ENCODE measurements at places on chromosomes 5 and 9. TPM values are rescaled to one million over a fixed set of nuclear protein-coding genes. Genes with fewer than 3 reads are reported as not detected.

The ARID3C gene
- 0.22 TPM for total RNA-seq

The FAM221B gene
- total RNA-seq = not detected

The RHOBTB3 gene
- 0.48 TPM for total RNA-seq

The PCDHB2 gene
- total RNA-seq = not detected

The CDKN2B-AS1 gene
- total RNA-seq = 0.58 TPM

The CMYA5 gene
- total RNA-seq = not detected

The IL9 gene
- 13.0 TPM for total RNA-seq

The TAF11L4 gene
- not detected for total RNA-seq

The TMEM215 gene
- not detected for total RNA-seq

The C5orf47 gene
- not detected for total RNA-seq

The FBP2 gene
- not detected for total RNA-seq

The CCDC183 gene
- total RNA-seq = 0.73 TPM

The PCDHGA4 gene
- total RNA-seq = 0.16 TPM

The NTRK2 gene
- 0.38 TPM for total RNA-seq

DNA sequence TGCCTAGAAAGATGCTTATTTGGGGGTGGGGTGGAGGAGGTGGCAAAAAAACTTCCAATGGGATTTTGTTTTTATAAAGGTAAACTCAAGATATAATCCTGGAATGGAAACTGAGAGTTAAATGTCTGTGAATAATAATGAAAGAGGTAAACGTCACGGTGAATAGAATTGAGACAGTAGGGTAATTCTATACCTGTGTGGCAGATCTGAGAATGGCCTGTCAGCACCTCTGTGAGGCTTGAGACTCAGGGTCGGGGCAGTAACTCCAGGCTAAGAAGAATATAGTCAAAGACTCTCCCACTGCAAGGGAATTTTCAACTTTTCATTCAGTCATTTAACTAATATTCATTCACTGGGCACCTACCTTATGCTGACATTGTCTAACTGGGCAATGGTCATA, 581.2 kb upstream of the ZNF608 start:
- H3K27me3 ChIP-seq = no peaks in the 10 kb centered on the region
- no peak for DNase-seq
- no peaks in the 10 kb centered on the region for H3K4me1 ChIP-seq
- H3K36me3 ChIP-seq = no peaks in the 10 kb centered on the region
- H3K4me3 ChIP-seq = no peak overlapping the region
- H3K27ac ChIP-seq = no peak overlapping the region

GRCh38 chr9:97311798-97312500, 4.5 kb downstream of the CCDC180 start:
- DNase-seq = no peak
- no peak overlapping the region for H3K4me3 ChIP-seq
- no peaks in the 10 kb centered on the region for H3K27me3 ChIP-seq
- H3K27ac ChIP-seq = no peak overlapping the region
- H3K4me1 ChIP-seq = no peaks in the 10 kb centered on the region

- no peaks in the 10 kb centered on the region for H3K27me3 ChIP-seq
- no peaks in the 10 kb centered on the region for H3K4me1 ChIP-seq
- H3K27ac ChIP-seq = no peak overlapping the region
- H3K36me3 ChIP-seq = no peaks in the 10 kb centered on the region
- no peak for DNase-seq
These were observed 105.2 kb downstream of the SGCD start for GRCh38 chr5:156431956-156432829.

GRCh38 chr5:172530878-172531703, 76.8 kb upstream of the SH3PXD2B start:
- H3K27ac ChIP-seq = no peak overlapping the region
- H3K4me1 ChIP-seq = no peaks in the 10 kb centered on the region
- H3K27me3 ChIP-seq = no peaks in the 10 kb centered on the region
- H3K4me3 ChIP-seq = no peak overlapping the region
- H3K36me3 ChIP-seq = no peaks in the 10 kb centered on the region
- no peak for DNase-seq

- H3K4me3 ChIP-seq = no peak overlapping the region
- DNase-seq = no peak
- no peaks in the 10 kb centered on the region for H3K4me1 ChIP-seq
- H3K36me3 ChIP-seq = no peaks in the 10 kb centered on the region
These were observed 26.0 kb upstream of the GNA14 start for GRCh38 chr9:77673941-77674791.

- H3K27me3 ChIP-seq = no peaks in the 10 kb centered on the region
- H3K27ac ChIP-seq = no peak overlapping the region
- no peaks in the 10 kb centered on the region for H3K4me1 ChIP-seq
- DNase-seq = no peak
These were observed 311.7 kb upstream of the ZNF608 start for GRCh38 chr5:125057912-125058826.

DNA sequence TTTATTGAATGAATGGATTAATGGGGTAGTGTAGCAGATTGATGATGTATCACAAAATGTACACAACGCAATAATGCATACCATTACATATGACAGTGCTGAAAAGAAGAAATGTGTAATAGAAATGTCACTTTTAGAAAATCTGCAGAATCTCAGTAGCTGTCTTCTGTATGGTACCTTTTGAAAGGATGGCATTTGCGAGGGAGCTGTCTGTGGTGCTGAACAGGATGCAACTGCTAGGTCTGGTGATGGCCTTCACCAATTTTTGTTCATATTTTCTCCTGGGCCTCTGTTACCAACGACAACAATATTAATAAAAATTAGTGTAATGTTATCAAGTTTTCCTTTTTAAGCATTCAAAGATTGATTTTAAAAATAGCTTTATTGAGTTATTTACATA, 36.2 kb upstream of the OTULIN start:
- H3K4me3 ChIP-seq = no peak overlapping the region
- no peaks in the 10 kb centered on the region for H3K4me1 ChIP-seq
- no peaks in the 10 kb centered on the region for H3K36me3 ChIP-seq

DNA sequence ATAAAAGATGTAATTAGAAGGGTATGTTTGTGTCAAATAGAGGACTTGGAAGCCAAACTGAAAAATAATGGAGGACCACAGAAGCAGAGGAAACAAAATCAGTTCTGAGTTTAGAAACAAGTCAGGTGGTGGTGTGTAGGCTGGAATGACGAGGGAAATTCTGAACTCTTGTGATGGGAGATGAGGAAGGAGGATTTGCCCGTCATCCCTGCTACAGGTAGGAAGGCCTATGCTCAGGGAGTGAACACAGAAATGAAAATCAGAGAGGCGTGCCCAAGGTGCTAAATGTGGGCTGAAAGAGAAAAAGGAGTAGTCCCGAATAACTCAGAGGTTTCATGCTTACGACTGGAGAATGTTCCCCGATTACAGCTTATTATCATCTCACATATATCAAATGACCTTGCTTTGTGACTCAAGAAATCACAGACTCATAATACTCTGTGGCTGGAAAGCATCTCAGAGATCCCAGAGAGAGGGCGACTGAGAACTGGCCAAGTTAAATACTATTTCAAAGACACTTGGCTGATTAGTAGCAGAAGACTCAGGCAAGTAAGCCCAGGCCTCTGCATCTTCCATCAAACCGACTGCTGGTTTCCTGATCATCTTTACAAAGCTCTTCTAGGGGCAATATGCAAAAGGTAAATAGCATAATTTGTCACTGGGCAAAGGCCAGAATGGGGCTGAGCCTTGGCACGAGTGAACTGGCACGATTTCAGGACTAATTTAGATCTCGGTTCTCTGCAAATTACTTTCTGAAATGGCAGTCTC, 126.0 kb downstream of the SUSD1 start:
- no peaks in the 10 kb centered on the region for H3K36me3 ChIP-seq
- H3K27ac ChIP-seq = no peak overlapping the region
- no peak for DNase-seq
- H3K27me3 ChIP-seq = no peaks in the 10 kb centered on the region
- H3K4me3 ChIP-seq = no peak overlapping the region
- H3K4me1 ChIP-seq = no peaks in the 10 kb centered on the region

GRCh38 chr9:109817146-109817845, 37.3 kb downstream of the PALM2AKAP2 start:
- H3K4me1 ChIP-seq = no peaks in the 10 kb centered on the region
- H3K4me3 ChIP-seq = no peak overlapping the region
- no peak for DNase-seq
- H3K27ac ChIP-seq = no peak overlapping the region
- no peaks in the 10 kb centered on the region for H3K36me3 ChIP-seq
- no peaks in the 10 kb centered on the region for H3K27me3 ChIP-seq

- DNase-seq = no peak
- no peak overlapping the region for H3K4me3 ChIP-seq
- no peaks in the 10 kb centered on the region for H3K27me3 ChIP-seq
- peaks cover 21% of the 10 kb centered on the region for H3K4me1 ChIP-seq
These were observed 31.3 kb downstream of the SECISBP2 start for GRCh38 chr9:89349607-89350006.

GRCh38 chr5:156329171-156329611, 2.2 kb downstream of the SGCD start:
- H3K36me3 ChIP-seq = no peaks in the 10 kb centered on the region
- no peaks in the 10 kb centered on the region for H3K4me1 ChIP-seq
- no peak overlapping the region for H3K27ac ChIP-seq
- no peak for DNase-seq

DNA sequence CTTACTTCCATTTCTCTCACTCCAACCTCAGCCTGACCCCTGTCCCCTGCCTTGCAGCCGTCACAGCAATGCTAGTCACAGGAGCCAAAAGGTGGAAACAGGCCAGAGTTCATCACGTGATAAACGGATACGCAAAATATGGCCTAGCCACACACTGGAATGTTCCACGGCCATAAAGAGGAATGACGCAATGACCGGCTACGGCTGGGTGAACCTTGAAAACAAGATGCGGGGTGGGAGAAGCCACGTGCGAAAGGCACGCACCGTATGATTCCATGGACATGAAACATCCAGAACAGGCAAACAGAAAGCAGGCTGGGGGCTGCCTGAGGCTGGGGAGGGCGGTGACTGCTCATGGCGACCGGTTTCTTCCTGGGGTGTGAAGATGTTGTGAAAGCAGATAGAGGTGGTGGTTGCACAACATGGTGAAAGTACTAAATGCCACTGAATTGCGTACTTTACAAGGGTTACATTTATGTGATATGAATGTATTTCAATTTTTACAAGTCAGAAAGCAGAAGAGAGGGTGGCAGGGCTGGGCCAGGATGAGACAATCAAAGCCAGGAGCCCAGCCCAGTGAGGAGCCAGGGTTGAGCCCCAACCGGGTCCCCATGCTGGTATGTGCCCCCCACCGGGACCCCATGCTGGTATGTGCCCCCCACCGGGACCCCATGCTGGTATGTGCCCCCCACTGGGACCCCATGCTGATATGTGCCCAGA, 117.8 kb upstream of the SARDH start:
- H3K4me1 ChIP-seq = no peaks in the 10 kb centered on the region
- no peaks in the 10 kb centered on the region for H3K27me3 ChIP-seq
- no peak overlapping the region for H3K4me3 ChIP-seq
- H3K27ac ChIP-seq = no peak overlapping the region

- no peaks in the 10 kb centered on the region for H3K36me3 ChIP-seq
- no peaks in the 10 kb centered on the region for H3K27me3 ChIP-seq
- H3K4me1 ChIP-seq = peaks cover 54% of the 10 kb centered on the region
- no peak overlapping the region for H3K4me3 ChIP-seq
These were observed 47.4 kb upstream of the KIF2A start for GRCh38 chr5:62258654-62259053.

- no peak overlapping the region for H3K4me3 ChIP-seq
- no peak overlapping the region for H3K27ac ChIP-seq
- H3K36me3 ChIP-seq = no peaks in the 10 kb centered on the region
- H3K4me1 ChIP-seq = no peaks in the 10 kb centered on the region
- DNase-seq = no peak
These were observed 247.5 kb upstream of the DAPK1 start for GRCh38 chr9:87250205-87250604.

GRCh38 chr5:40410231-40410861, 269.4 kb upstream of the PTGER4 start:
- peak overlapping the region; percentile 52 for H3K4me3 ChIP-seq
- DNase-seq = peak; percentile 68
- peaks cover 61% of the 10 kb centered on the region for H3K4me1 ChIP-seq
- no peaks in the 10 kb centered on the region for H3K36me3 ChIP-seq
- H3K27ac ChIP-seq = peak overlapping the region; percentile 95

GRCh38 chr5:45491368-45491767, 204.8 kb downstream of the HCN1 start:
- no peaks in the 10 kb centered on the region for H3K36me3 ChIP-seq
- no peak overlapping the region for H3K27ac ChIP-seq
- H3K27me3 ChIP-seq = no peaks in the 10 kb centered on the region
- no peaks in the 10 kb centered on the region for H3K4me1 ChIP-seq

GRCh38 chr9:89037346-89037745, 46.1 kb downstream of the S1PR3 start:
- H3K27ac ChIP-seq = no peak overlapping the region
- no peak overlapping the region for H3K4me3 ChIP-seq
- H3K36me3 ChIP-seq = no peaks in the 10 kb centered on the region

DNA sequence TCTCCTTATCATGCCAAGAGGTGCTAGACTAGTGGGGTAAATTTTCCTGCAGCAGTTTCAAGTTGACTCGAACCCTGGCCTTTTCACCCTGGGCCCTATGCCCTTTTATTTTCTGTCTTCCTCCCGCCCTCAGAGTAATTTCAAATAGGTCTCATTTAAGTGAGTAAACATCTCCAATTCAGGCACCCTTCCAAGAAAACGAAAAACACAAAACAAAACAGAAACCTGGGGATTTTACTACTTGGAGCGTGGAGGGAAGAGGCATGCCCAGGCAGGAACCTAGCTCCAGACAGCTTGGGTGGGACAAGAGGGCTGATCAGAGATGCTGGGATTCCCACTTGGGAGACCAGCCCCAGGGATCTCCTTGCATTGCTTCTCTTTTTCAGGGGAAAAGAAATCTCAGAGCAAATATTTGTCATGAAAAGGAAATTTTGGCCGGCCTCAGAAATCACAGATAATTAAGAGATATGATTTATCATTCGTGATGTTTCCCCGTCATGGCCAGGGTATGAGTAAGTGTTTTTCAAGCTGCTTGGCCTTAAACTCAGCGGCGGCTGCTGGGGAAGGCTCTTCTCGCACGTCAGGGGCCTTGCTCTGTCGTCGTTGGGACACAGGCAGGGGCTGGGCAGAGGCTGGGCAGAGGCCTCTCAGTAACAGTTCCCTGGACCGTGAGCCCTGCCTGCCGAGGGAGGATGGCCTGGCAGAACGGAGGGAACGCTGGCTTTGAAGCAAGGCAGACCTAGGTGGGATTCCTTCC, 248.6 kb upstream of the KLF4 start:
- H3K36me3 ChIP-seq = no peaks in the 10 kb centered on the region
- no peak for DNase-seq
- no peaks in the 10 kb centered on the region for H3K27me3 ChIP-seq
- no peak overlapping the region for H3K27ac ChIP-seq
- no peak overlapping the region for H3K4me3 ChIP-seq

Data from CD8-positive, alpha-beta memory T cell (primary cell).